ENCODE measurements at places on chromosomes 2 and 18. TPM values are rescaled to one million over a fixed set of nuclear protein-coding genes. Genes with fewer than 3 reads are reported as not detected.

Gene ACTR3
- 425 TPM for total RNA-seq

Gene PCARE
- total RNA-seq, result not detected

Gene LONRF2
- total RNA-seq, result 4.7 TPM

Gene WDR43
- 69.9 TPM for total RNA-seq

Gene PROC
- 0.44 TPM for total RNA-seq

Gene LHCGR
- total RNA-seq, result not detected

Gene TCF23
- total RNA-seq, result not detected

Gene QPCT
- 12.1 TPM for total RNA-seq

Gene MEX3C
- 30.8 TPM for total RNA-seq

Gene ZSWIM2
- not detected for total RNA-seq

Gene NEU4
- 5.9 TPM for total RNA-seq

Gene SERPINB10
- not detected for total RNA-seq

Gene KCNE4
- total RNA-seq, result not detected

Gene SULT1C4
- 7.5 TPM for total RNA-seq

Gene FMNL2
- total RNA-seq, result 15.8 TPM

Gene ZC3H15
- total RNA-seq, result 48.2 TPM

Gene TEX44
- not detected for total RNA-seq

Gene NT5C1B
- not detected for total RNA-seq

Gene NDUFS1
- 75.5 TPM for total RNA-seq

Gene RBM44
- total RNA-seq, result 0.03 TPM

Gene MROH2A
- not detected for total RNA-seq

Gene LCT
- not detected for total RNA-seq

Gene MYO1B
- total RNA-seq, result 46.5 TPM

Gene FSHR
- not detected for total RNA-seq

Gene ONECUT2
- total RNA-seq, result 0.44 TPM

Gene GPR17
- not detected for total RNA-seq

Gene CFC1B
- not detected for total RNA-seq

Gene IL1RL2
- not detected for total RNA-seq

Gene ATAD2B
- total RNA-seq, result 5.7 TPM

Data from Caki2 (cell line).